ENCODE measurements at places on chromosomes 7 and 10. TPM values are rescaled to one million over a fixed set of nuclear protein-coding genes. Genes with fewer than 3 reads are reported as not detected.

DNA sequence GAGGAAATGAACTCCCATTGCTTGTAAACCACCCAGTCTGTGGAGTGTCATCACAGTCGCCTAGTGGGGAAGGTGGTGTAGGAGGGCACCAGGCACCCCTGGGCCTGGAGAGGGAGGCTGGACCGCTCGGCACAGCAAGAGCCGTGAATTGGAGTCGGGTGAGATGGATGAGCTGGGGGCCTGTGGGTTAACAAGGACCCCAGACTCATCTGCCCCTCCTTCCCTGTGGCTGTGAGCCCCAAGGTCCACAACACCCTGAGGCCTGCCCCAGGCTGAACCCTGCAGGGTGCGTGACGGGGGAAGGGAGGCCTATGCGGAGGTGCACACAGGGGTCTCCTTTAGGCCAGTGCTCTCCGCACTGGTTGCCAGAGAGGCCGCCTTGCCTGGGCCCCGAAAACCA, 581.4 kb upstream of the FOXK1 start:
- H3K36me3 ChIP-seq: no peaks in the 10 kb centered on the region
- H3K27ac ChIP-seq: no peak overlapping the region
- peaks cover 4% of the 10 kb centered on the region for H3K4me1 ChIP-seq

DNA sequence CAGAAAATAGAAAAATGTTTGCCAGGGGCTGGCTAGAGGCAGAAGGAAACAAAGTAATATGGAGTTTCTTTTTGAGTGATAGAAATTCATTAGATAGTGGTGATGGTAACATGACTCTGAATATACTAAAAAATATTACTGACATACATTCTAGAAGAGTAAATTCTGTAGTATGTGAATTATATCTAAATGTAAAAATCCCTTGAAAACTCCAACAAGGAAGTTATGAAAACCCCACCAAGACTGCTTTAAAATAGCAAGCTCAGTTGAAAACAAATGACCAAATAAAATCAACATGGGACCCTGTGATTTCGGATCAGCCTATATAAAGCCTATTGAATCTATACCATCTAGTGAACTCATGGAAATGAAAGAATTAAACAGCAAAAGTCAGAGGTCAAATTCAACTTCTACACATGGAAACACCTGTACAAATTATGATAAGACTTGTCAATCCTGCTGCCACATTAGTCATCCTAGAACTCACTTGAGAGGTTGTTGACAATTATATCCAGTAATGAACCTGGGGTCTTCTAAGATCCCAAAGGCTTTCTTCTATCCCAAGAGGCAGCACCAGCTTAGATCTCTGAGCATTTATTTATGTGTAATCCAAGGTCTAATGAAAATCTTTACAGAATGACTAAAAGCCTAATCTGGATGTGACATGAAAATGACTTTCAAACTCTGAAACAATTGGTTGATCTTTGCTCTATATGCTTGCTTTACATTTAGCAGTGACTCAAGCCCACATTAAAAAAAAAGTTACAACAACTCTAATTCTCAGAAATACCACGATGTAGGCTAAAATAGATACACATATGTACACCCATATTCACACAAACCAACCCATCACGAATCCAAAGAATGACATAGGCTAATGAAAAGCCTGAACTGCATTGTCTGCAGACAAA, 59.3 kb downstream of the OSBPL3 start:
- no peaks in the 10 kb centered on the region for H3K27me3 ChIP-seq
- H3K4me3 ChIP-seq: no peak overlapping the region
- H3K27ac ChIP-seq: no peak overlapping the region
- DNase-seq: no peak
- H3K4me1 ChIP-seq: no peaks in the 10 kb centered on the region

GRCh38 chr7:112184455-112184854, 21.7 kb downstream of the DOCK4 start:
- peaks cover 9% of the 10 kb centered on the region for H3K4me1 ChIP-seq
- no peaks in the 10 kb centered on the region for H3K36me3 ChIP-seq
- no peaks in the 10 kb centered on the region for H3K27me3 ChIP-seq
- no peak overlapping the region for H3K4me3 ChIP-seq
- no peak overlapping the region for H3K27ac ChIP-seq

GRCh38 chr10:13321576-13321975, 21.7 kb upstream of the PHYH start:
- no peak overlapping the region for H3K27ac ChIP-seq
- H3K36me3 ChIP-seq: peaks cover 55% of the 10 kb centered on the region
- H3K4me1 ChIP-seq: no peaks in the 10 kb centered on the region
- DNase-seq: no peak
- no peaks in the 10 kb centered on the region for H3K27me3 ChIP-seq

GRCh38 chr10:127874671-127875448, 17.9 kb downstream of the CLRN3 start:
- H3K36me3 ChIP-seq: no peaks in the 10 kb centered on the region
- peaks cover 10% of the 10 kb centered on the region for H3K4me1 ChIP-seq
- H3K27ac ChIP-seq: no peak overlapping the region
- no peaks in the 10 kb centered on the region for H3K27me3 ChIP-seq
- H3K4me3 ChIP-seq: no peak overlapping the region
- DNase-seq: no peak

GRCh38 chr7:42972699-42973500, 40.7 kb downstream of the MRPL32 start:
- peak; percentile 87 for DNase-seq
- no peak overlapping the region for H3K4me3 ChIP-seq
- no peaks in the 10 kb centered on the region for H3K36me3 ChIP-seq

- peaks cover 3% of the 10 kb centered on the region for H3K27me3 ChIP-seq
- DNase-seq: peak; percentile 57
- peak overlapping the region; percentile 86 for H3K27ac ChIP-seq
- peaks cover 4% of the 10 kb centered on the region for H3K36me3 ChIP-seq
- no peak overlapping the region for H3K4me3 ChIP-seq
- H3K4me1 ChIP-seq: peaks cover 70% of the 10 kb centered on the region
Observed at GRCh38 chr10:70509757-70510147, 31.2 kb downstream of the PALD1 start.

- no peak overlapping the region for H3K27ac ChIP-seq
- no peaks in the 10 kb centered on the region for H3K27me3 ChIP-seq
- H3K4me1 ChIP-seq: peaks cover 10% of the 10 kb centered on the region
- DNase-seq: no peak
- H3K36me3 ChIP-seq: peaks cover 14% of the 10 kb centered on the region
Observed at GRCh38 chr7:148726385-148726784, 27.7 kb downstream of the CUL1 start.

The CNPY1 gene
- 0.18 TPM for total RNA-seq

The CALHM3 gene
- total RNA-seq: not detected

Measured in muscle of leg (tissue), 16 donors.